ENCODE measurements at places on chromosomes 4 and X. TPM values are rescaled to one million over a fixed set of nuclear protein-coding genes. Genes with fewer than 3 reads are reported as not detected.

The DCAF4L1 gene
- total RNA-seq: 0.18 TPM

The UGT2A1 gene
- 0.31 TPM for total RNA-seq

DNA sequence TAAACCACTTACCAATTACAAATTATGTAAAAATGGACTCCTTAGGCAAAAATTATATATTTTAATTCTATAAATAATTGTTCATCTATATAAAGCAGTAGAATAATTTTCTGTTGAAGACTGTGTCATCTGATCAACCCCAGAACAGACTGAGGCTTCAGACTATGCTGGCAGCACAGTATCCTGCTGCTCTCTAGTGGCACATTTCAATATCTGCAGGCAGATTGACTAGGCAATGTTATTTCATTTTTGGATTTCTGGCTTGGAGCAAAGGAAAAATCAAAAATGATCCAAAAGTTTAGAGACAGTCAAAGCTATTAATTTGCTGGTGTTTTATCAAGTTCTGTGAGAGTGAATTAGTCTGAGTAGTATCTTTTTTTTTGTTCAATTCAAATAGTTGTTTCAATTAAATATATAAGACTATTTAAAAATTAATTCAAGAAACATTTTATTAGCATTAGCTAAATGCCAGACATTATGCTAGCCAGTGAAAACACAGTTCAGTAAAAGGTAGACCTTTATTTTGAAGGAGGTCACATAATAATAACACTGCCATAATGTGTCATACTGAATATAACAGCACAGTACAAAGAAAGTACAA, 21.3 kb upstream of the SULT1E1 start:
- H3K4me1 ChIP-seq: no peaks in the 10 kb centered on the region
- no peaks in the 10 kb centered on the region for H3K36me3 ChIP-seq
- H3K4me3 ChIP-seq: no peak overlapping the region
- no peaks in the 10 kb centered on the region for H3K27me3 ChIP-seq

The RASGEF1B gene
- total RNA-seq: 6.0 TPM

GRCh38 chrX:154654372-154654771, 993 bp upstream of the CTAG2 start:
- H3K36me3 ChIP-seq: no peaks in the 10 kb centered on the region
- no peak overlapping the region for H3K27ac ChIP-seq
- H3K4me1 ChIP-seq: no peaks in the 10 kb centered on the region
- H3K4me3 ChIP-seq: no peak overlapping the region
- peaks cover 3% of the 10 kb centered on the region for H3K27me3 ChIP-seq
- DNase-seq: no peak

- H3K27me3 ChIP-seq: no peaks in the 10 kb centered on the region
- peaks cover 5% of the 10 kb centered on the region for H3K4me1 ChIP-seq
- H3K4me3 ChIP-seq: no peak overlapping the region
- no peak overlapping the region for H3K27ac ChIP-seq
- DNase-seq: no peak
Measured at GRCh38 chr4:55080174-55080865, 45.1 kb downstream of the KDR start.

The BMP3 gene
- total RNA-seq: 2.0 TPM

GRCh38 chrX:125205918-125206665, 113.6 kb upstream of the TEX13C start:
- peak overlapping the region; percentile 89 for H3K27ac ChIP-seq
- H3K4me3 ChIP-seq: peak overlapping the region; percentile 53
- H3K27me3 ChIP-seq: peaks cover 40% of the 10 kb centered on the region

- DNase-seq: no peak
- H3K27me3 ChIP-seq: no peaks in the 10 kb centered on the region
- no peaks in the 10 kb centered on the region for H3K4me1 ChIP-seq
- H3K36me3 ChIP-seq: no peaks in the 10 kb centered on the region
- H3K27ac ChIP-seq: no peak overlapping the region
- H3K4me3 ChIP-seq: no peak overlapping the region
Measured at GRCh38 chr4:43607827-43608461, 715.4 kb downstream of the GRXCR1 start.

The BTK gene
- 1.5 TPM for total RNA-seq

DNA sequence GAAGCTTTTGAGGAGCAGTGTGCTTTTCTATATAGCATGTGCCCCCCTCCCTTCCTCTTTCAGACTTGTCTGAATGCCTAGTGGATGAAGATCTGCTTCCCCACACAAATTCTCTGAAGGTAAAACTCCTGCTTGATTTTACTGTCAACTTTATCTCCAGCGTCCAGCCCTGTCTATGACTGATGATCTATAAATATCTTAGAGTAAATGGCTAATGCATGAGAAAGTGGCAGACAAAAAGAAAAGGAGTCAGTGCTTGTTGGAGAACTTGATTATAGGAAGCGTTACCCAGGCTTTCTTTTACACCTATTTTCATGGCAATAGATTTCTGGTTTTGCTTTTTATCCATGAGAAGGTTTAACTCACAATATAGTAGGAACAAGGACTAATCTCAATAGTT, 168.3 kb upstream of the HS3ST1 start:
- H3K4me1 ChIP-seq: no peaks in the 10 kb centered on the region
- H3K27ac ChIP-seq: no peak overlapping the region
- H3K4me3 ChIP-seq: no peak overlapping the region
- no peaks in the 10 kb centered on the region for H3K36me3 ChIP-seq

The MAGEA4 gene
- not detected for total RNA-seq

The PLA2G12A gene
- total RNA-seq: 16.4 TPM

GRCh38 chrX:112368371-112368770, 285.8 kb upstream of the TRPC5 start:
- no peaks in the 10 kb centered on the region for H3K36me3 ChIP-seq
- H3K4me3 ChIP-seq: no peak overlapping the region
- H3K4me1 ChIP-seq: no peaks in the 10 kb centered on the region
- peaks cover 8% of the 10 kb centered on the region for H3K27me3 ChIP-seq

- peak overlapping the region; percentile 55 for H3K4me3 ChIP-seq
- H3K36me3 ChIP-seq: no peaks in the 10 kb centered on the region
- peaks cover 31% of the 10 kb centered on the region for H3K4me1 ChIP-seq
- peak; percentile 90 for DNase-seq
- peak overlapping the region; percentile 87 for H3K27ac ChIP-seq
Measured at GRCh38 chr4:168631241-168632162, 134.7 kb downstream of the PALLD start.

DNA sequence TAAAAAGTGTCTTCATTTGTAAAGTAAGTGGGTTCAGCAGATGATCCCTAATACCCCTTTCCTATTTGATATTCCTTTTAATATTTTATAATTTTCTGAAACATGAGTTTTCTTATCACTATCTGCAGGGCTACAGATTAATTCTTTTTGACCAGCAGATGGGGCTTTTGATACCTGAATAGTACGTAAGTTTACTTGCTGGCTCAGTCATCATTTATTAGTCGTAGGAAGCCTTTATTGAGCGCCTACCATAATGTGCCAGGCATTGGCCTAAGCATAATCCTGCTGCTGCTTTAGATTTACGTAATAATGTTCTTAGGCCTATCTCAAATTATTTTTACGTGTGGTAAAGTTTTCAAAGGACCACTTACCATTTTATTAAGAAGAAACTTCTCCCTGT, 33.1 kb downstream of the OSTC start:
- DNase-seq: peak; percentile 27
- H3K27ac ChIP-seq: no peak overlapping the region
- H3K27me3 ChIP-seq: no peaks in the 10 kb centered on the region
- no peaks in the 10 kb centered on the region for H3K4me1 ChIP-seq

DNA sequence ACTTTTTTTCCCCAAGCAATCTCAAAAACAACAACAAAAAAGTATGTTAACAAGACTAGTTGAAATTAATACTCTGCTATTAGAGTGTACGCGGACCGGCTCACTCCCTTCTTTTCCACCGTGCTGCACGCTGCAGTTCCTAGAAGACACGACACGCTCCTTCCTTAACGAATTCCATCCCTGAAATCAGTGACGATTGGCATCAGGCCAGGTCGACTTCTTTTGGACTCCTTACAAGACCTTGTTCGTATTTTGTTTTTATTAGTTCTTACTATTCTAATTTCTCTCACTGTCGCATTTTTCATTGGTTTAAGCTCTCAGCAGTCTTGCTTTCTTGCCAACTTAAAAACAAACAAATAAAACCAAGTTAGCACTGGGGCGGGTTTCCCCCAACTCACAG, 175.8 kb upstream of the PITX2 start:
- no peak overlapping the region for H3K27ac ChIP-seq
- H3K36me3 ChIP-seq: no peaks in the 10 kb centered on the region
- no peaks in the 10 kb centered on the region for H3K4me1 ChIP-seq
- H3K4me3 ChIP-seq: no peak overlapping the region
- peak; percentile 33 for DNase-seq

GRCh38 chr4:169059306-169060211, 49.5 kb upstream of the CBR4 start:
- peaks cover 39% of the 10 kb centered on the region for H3K4me1 ChIP-seq
- DNase-seq: peak; percentile 84
- H3K4me3 ChIP-seq: no peak overlapping the region
- H3K27ac ChIP-seq: peak overlapping the region; percentile 80
- no peaks in the 10 kb centered on the region for H3K27me3 ChIP-seq

The RHOXF2B gene
- total RNA-seq: not detected

The TMEM47 gene
- 63.6 TPM for total RNA-seq

- H3K27me3 ChIP-seq: no peaks in the 10 kb centered on the region
- H3K27ac ChIP-seq: no peak overlapping the region
- H3K36me3 ChIP-seq: no peaks in the 10 kb centered on the region
- no peak overlapping the region for H3K4me3 ChIP-seq
- no peak for DNase-seq
Measured at GRCh38 chr4:124290678-124291077, 421.9 kb downstream of the ANKRD50 start.

The GATA1 gene
- total RNA-seq: 0.22 TPM

- no peak for DNase-seq
- H3K27ac ChIP-seq: no peak overlapping the region
- H3K27me3 ChIP-seq: no peaks in the 10 kb centered on the region
- no peaks in the 10 kb centered on the region for H3K4me1 ChIP-seq
- no peak overlapping the region for H3K4me3 ChIP-seq
Measured at GRCh38 chr4:92714640-92715039, 410.9 kb downstream of the GRID2 start.

The PHF8 gene
- 9.9 TPM for total RNA-seq

The FGG gene
- 0.44 TPM for total RNA-seq

GRCh38 chrX:23952984-23953907, 45.4 kb downstream of the CXorf58 start:
- no peak overlapping the region for H3K4me3 ChIP-seq
- no peaks in the 10 kb centered on the region for H3K4me1 ChIP-seq
- no peak overlapping the region for H3K27ac ChIP-seq
- peaks cover 21% of the 10 kb centered on the region for H3K27me3 ChIP-seq

The FSTL5 gene
- total RNA-seq: 3.1 TPM

DNA sequence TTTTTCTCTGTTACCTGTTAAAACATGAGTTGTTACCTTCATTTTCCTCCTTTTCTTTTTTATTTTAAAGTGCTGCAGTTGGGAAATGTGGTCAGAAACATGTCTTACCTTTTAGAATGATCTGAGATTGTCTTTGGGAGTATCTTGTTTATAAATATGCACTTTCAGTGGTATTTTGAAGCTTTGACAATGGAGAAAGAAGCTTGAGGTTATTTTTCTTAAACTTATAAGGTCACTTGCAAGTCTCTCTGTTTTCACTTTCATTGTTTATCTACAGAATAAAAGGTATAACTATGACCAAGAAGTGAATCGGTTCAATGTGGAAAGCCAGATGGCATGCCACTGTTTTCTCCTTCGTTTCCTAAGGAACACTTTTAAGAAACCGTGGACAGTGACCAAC, 167.5 kb upstream of the SLC7A11 start:
- H3K4me1 ChIP-seq: no peaks in the 10 kb centered on the region
- DNase-seq: no peak
- no peaks in the 10 kb centered on the region for H3K36me3 ChIP-seq
- H3K27ac ChIP-seq: no peak overlapping the region
- H3K27me3 ChIP-seq: no peaks in the 10 kb centered on the region
- H3K4me3 ChIP-seq: no peak overlapping the region

DNA sequence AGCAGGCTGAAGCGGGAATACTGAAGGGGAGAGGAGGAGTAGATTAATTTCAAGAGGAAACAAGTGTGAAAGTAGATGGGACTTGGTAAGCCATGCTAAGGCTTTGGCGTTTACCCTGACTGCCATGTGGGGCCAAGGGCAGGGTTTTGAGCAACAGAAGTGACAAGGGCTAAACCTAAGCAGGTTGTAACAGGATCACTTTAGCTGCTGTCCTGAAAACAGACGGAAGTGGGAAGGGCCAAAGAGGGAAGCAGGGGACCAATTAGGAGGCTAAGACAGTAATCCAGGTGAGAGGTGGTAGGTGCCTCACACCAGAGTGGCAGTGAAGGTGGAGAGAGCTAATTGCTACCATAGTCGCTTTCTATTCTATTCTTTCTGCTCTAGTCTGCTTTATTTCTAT, 166.5 kb downstream of the PJA1 start:
- no peak overlapping the region for H3K4me3 ChIP-seq
- H3K27ac ChIP-seq: no peak overlapping the region
- H3K36me3 ChIP-seq: no peaks in the 10 kb centered on the region
- H3K4me1 ChIP-seq: peaks cover 31% of the 10 kb centered on the region

- H3K4me3 ChIP-seq: no peak overlapping the region
- H3K27ac ChIP-seq: peak overlapping the region; percentile 0
Measured at GRCh38 chr4:52873861-52874343, 11.8 kb downstream of the RASL11B start.

GRCh38 chr4:153528705-153529485, 62.7 kb downstream of the TMEM131L start:
- no peak for DNase-seq
- H3K36me3 ChIP-seq: no peaks in the 10 kb centered on the region
- H3K4me3 ChIP-seq: no peak overlapping the region
- peaks cover 29% of the 10 kb centered on the region for H3K4me1 ChIP-seq
- H3K27ac ChIP-seq: no peak overlapping the region

DNA sequence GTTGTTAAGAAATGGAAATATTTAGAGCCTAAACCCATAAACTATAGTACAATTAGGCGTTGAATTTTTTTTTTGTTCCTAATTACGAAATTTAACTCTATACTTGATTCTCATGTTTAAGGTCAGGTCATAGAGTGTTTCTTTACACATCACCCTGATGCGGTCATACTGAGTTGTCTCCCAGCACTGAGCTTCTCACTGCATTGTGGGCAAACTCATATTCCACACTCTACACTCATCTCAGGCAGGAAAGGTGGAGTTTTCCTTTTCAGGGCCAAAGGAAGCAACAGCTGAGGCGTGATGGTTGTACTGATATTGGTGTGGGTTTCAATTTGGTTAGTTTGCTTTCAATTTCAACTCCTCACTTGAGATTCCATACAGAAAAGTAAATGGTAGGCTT, 75.4 kb downstream of the FAT4 start:
- no peaks in the 10 kb centered on the region for H3K36me3 ChIP-seq
- peak overlapping the region; percentile 66 for H3K27ac ChIP-seq
- H3K27me3 ChIP-seq: no peaks in the 10 kb centered on the region

GRCh38 chr4:74161666-74162450, 3.9 kb downstream of the MTHFD2L start:
- no peak overlapping the region for H3K4me3 ChIP-seq
- peak; percentile 28 for DNase-seq
- peak overlapping the region; percentile 70 for H3K27ac ChIP-seq
- H3K4me1 ChIP-seq: peaks cover 3% of the 10 kb centered on the region
- no peaks in the 10 kb centered on the region for H3K36me3 ChIP-seq

- no peaks in the 10 kb centered on the region for H3K36me3 ChIP-seq
- H3K4me3 ChIP-seq: no peak overlapping the region
- no peak overlapping the region for H3K27ac ChIP-seq
- DNase-seq: no peak
Measured at GRCh38 chr4:12692815-12693214, 791.3 kb downstream of the RAB28 start.

The CTAG1B gene
- total RNA-seq: not detected
